ENCODE measurements at places on chromosomes 6 and 20. TPM values are rescaled to one million over a fixed set of nuclear protein-coding genes. Genes with fewer than 3 reads are reported as not detected.

PRKN gene
- total RNA-seq: 3.2 TPM

APCDD1L gene
- total RNA-seq: not detected

FOXC1 gene
- not detected for total RNA-seq

DNA sequence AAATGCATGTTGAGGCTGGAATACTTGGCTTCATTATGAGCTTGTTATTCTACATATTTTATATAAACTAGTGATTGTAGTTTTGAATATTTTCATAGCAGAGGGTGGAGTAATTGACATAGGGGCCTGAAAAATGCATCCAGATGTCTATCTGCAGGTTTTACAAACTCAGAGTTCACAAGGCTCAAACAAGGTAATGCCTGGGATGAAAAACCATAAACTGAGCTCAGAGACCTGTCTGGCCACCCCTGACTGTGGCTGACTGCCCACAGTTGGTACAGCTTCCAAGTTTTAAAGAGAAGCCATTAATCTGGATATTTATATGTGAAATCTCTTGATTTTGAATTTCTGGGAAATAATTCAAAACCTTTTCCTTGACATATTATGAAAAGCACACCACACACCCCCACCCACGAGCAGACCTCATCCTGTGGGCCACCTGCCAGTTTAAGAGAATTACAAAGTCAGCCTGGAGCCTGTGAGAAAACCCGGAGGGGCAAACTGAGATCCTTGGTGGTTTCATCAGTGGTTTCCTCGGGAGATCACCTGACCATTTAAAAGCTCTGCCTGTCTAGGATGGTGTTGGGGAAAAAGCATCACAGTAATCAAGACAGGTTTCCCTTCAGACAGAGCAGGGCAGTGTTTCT, 230.1 kb downstream of the SAMD5 start:
- no peak for DNase-seq

GRCh38 chr6:89311853-89312531, 3.1 kb downstream of the GABRR2 start:
- no peak for DNase-seq

DNA sequence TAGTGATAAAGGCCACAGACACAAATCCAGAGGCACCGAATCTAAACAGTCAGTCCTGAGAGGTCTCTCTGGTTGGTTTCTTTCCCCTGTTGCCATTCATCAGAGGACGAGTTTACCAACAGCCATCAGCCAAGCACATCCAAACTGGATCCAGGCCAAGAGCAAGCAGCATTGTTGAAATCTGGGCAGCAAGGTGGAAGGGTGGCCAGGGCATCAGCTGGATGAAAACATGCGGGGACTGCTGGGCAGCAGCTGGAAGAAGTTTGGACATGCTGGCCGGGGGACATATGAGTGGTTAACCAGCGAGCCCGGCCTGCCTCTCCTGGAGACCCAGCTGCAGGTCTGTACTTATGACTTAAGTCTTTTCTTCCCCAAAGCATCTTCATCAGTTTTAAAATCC, at the start of gene SMIM28:
Gene SMIM28, plus strand, starts transcription at position 62 of the 400 bp plus-strand sequence. Its CDS starts 168 bp downstream, at position 230.
- no peak for DNase-seq

- no peak for DNase-seq
Observed at GRCh38 chr6:136362421-136363356, 73.0 kb upstream of the BCLAF1 start.

- no peak for DNase-seq
Observed at GRCh38 chr6:5645328-5646290, 361.1 kb downstream of the NRN1 start.

GRCh38 chr6:160791459-160791858, 89.4 kb downstream of the PLG start:
- no peak for DNase-seq

DNA sequence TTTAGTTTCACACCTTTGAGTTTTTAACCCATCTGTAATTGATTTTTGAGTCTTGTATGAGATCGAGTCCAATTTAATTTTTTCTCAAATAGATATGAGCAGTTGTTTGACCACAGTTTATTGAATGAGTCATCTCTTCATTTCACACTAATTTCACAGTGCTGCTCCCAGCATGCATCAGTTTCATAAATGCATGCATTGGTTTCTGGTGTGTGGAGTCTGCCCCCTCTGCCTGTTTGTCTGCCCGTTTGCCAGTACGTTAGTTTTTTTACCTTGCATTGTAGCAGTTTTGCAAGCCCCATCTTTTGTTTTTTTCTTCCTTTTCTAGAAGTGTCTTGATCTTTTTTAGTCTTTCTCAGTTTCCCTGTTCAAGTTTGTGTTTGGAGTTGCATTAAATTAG, 11.9 kb downstream of the SLX4IP start:
- DNase-seq: peak; percentile 26

GRCh38 chr6:117505311-117505710, 22.8 kb downstream of the DCBLD1 start:
- no peak for DNase-seq

- no peak for DNase-seq
Observed at GRCh38 chr20:62925076-62925419, 1.3 kb downstream of the DIDO1 start.

Measured in CD4-positive, alpha-beta memory T cell (primary cell).